Activated effector memory CD4-positive, alpha-beta T cell treated with Interleukin-2 at 50 U/mL for 16 hours (primary cell): ENCODE measurements at places on chromosomes 11 and 22.

DNA sequence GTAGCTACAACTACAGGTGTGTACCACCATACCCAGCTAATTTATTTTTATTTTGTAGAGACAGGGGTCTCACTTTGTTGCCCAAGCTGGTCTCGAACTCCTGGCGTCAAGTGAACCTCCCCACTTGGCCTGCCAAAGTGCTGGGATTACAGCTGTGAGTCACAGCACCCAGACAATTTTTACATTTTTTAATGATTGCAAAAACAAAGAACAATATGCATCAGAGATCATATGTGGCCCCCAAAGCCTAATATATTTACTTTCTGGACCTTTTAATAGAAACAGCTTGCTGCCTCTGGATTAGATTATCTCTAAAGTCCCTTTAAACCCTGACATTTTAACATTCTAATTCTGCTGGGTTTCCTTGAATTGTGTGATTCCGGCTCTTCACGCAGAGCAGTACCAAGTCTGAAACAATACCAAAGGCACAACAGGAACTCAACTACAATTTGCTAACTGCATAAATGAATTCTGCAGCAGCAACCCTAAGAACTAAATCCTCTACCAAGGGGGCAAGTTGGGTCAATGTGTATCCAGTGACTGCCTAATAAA lies 25.0 kb downstream of the RAB30 start:
- DNase-seq = no peak

DNA sequence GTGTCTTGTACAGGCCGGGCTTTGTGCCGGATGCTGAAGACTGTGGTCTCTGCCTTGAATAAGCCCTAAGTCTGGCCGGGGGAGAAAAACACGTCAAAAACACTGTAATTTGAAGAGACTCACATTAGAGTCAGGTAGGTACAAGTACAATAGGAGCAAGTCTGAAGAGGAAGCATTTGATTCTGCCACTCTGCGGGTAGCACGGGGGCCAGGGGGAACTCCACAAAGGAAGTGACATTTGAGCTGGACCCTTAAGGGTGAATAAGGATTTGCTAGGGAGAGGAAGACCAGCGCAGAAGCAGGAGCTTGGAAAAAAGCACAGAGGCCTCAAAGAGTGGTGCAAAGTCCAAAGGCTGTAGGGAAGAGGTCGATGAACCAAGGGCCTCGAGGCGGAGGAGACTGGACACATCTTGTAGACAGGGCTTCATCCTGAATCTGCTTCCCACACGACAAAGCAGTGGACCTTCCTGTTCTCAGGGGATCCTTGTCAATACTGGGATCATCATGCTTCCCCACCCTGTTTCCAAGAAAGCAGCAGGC lies 38.7 kb downstream of the BUD13 start:
- DNase-seq = no peak

DNA sequence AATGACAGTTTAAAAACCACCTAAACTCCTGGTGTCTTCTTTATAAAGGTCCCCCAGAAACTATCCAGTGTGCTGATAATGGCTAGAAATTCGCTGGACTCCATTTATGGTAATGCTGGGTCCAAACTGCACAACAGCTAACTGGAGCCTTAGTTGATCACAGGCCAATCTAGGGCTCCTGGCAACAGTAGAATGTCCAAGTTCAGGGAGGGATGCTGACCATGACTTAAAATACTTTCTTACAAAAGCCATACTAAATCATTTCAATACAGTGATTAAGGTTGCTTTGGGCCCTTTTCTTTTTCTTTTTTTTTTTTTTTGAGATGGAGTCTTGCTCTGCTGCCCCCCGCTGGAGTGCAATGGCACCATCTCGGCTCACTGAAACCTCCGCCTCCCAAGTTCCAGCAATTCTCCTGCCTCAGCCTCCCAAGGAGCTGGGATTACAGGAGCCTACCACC lies 14.5 kb upstream of the GAB2 start:
- DNase-seq = no peak

GRCh38 chr22:45302751-45303150 lies 7.0 kb upstream of the FAM118A start:
- DNase-seq = no peak

DNA sequence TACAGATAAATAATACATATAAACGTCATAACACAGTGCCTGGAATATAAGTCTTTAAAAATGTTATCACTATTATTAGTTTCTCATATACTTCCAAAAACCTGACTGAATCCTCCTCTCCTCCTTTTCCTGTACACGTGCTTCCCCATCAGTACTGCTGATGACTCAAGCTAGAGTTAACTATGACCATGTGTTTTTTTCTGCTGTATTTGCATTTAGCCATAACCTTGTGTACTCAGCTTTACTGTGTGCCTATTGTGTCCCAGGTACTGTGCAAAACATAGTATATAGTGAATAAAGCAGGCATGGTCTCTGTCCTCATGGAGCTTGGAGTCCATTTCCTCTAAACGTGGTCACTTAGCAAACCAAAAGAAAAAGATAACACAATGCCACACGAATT lies 56.5 kb upstream of the ARHGAP32 start:
- no peak for DNase-seq

- DNase-seq = no peak
Observed at GRCh38 chr22:17106161-17106784, 14.9 kb downstream of the TMEM121B start.

DNA sequence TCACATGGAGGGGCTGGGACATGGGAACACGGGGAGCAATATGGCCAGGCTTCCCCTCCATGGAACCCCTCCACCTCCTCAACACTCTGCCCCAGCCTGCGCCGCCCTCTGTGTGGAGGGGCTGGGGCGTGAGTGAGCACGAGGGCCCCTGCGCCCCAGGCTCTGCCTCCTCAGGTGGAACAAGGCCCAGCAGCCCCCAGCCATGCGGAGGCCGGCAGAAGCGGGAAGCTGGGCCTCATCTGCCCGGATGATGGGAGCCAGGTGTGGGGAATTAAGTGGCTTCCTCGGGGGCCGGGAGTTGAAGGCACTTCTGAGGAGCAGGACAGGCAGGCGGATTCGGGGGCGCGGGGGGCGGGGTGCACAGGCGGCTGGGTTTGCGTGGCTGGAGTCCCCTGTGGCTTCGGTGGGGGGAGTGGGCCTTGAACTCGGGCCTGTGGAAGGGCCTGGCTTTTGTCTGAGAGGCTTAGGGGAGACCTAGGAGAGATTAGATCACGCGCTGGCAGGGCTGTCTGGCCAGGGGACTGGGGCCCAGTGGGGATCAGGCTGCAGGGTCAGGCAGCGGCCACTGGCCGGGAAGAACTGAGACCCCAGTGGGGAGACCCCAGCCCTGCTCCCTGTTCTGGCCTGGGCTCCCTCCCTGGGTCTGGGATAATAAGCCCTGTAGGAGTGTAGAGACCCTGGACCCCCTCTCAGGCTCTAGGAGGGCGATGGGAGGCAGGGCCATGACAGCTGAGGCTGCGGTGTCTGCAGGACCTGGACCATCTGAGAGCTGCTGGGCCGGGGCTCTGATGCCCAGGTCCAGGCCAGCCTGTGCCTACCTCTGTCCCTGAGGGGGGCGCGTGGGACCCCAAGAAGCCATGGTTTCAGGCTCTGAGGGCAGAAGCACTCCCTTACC lies 13.3 kb downstream of the PRR33 start:
- no peak for DNase-seq

DNA sequence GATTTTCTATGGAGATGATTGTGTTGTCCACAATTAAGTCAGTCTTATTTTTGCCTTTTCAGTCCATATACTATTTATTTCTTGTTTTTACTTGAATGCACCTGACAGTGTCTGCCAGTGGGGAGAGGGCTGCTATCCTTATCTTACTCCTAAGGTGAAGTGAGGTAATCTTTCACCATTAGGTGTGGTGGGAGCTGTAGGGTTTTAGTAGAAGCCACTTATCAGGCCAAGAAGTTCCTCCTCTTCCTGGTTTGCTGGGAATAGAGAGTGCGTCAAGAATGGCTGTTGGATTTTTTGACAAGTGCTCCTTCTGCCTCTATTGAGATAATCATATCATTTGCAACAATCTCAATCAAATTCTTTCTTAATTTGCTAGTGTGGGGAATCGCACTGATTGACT lies 108.4 kb downstream of the KCNQ1 start:
- DNase-seq = no peak

GRCh38 chr11:12287009-12287373 lies 90.4 kb upstream of the PARVA start:
- DNase-seq = no peak

DNA sequence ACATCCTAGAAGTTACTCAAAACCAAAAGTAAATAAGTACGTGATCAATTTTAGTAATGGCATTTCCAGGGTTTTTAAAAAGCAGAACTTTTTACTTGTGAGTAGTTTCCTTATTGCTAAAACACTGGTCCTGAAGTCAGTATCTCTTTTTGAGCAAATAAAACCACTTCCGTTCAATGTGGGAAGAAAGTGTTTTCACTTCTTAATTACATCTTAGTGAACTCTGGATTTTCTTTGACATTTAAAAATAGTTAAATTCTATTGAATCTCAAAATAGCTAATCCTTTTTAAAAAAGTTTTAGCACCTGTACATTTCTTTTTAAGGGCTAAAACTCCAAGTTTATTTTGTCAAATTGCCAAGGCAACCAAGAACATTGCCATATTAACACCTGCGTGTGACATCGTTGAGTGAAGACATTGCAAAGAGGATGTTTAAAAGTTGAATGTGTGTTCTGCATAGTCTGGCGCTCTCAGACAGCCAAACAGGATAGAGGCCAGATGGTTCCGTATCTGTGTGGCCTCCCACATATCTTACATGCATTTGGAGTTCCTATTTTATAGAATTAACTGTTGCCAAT lies 17.2 kb upstream of the OR5B21 start:
- DNase-seq = no peak

DNA sequence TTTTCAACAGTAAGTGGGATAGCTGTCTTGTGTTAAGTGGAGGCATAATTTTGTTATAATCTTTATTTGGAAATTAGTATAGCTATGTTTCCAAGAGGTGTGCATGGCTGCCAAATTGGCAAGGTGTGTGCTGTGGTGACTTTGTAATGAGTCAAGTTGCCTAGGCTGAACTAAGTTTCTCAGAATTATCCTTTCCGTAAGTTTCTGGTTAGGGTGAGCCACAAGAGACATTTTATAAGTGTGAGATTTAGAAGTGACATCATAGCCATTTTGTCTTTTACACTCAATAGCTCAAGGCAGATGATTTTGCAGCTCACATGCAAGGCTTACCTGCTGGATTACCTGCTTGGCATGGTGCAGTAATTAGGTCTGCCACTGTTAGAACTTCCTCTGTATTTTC lies 90.3 kb downstream of the C11orf87 start:
- DNase-seq = no peak

DNA sequence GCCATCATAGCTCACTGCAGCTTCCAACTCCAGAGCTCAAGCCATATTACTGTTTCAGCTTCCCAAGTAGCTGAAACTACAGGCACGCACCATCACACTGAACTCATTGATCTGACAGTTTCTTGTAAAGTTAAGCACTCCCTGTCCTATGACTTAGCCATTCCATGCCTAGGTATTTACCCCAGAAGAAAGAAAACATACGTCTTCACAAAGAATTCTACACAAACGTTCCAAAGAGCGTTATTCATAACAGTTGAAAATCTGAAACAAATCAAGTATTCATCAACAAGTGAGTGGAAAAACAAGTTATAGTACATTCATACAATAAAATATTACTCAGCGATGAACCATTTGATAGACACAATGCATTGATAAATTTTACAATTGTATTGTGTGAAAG lies 7.8 kb upstream of the NLRP10 start:
- no peak for DNase-seq
